Heart left ventricle (tissue), 16 donors: ENCODE measurements at places on chromosomes 5 and 9. TPM values are rescaled to one million over a fixed set of nuclear protein-coding genes. Genes with fewer than 3 reads are reported as not detected.

GRCh38 chr5:74241751-74242140 lies 398.8 kb downstream of the ENC1 start:
- no peak for DNase-seq

PCDHA12 gene
- total RNA-seq, result not detected

PDZD2 gene
- total RNA-seq, result 89.6 TPM

GRCh38 chr9:116812231-116813030 lies 125.3 kb downstream of the TRIM32 start:
- DNase-seq, result no peak

SLC36A2 gene
- not detected for total RNA-seq

GRCh38 chr5:148145916-148146315 lies 22.4 kb upstream of the SPINK14 start:
- no peak for DNase-seq

DNA sequence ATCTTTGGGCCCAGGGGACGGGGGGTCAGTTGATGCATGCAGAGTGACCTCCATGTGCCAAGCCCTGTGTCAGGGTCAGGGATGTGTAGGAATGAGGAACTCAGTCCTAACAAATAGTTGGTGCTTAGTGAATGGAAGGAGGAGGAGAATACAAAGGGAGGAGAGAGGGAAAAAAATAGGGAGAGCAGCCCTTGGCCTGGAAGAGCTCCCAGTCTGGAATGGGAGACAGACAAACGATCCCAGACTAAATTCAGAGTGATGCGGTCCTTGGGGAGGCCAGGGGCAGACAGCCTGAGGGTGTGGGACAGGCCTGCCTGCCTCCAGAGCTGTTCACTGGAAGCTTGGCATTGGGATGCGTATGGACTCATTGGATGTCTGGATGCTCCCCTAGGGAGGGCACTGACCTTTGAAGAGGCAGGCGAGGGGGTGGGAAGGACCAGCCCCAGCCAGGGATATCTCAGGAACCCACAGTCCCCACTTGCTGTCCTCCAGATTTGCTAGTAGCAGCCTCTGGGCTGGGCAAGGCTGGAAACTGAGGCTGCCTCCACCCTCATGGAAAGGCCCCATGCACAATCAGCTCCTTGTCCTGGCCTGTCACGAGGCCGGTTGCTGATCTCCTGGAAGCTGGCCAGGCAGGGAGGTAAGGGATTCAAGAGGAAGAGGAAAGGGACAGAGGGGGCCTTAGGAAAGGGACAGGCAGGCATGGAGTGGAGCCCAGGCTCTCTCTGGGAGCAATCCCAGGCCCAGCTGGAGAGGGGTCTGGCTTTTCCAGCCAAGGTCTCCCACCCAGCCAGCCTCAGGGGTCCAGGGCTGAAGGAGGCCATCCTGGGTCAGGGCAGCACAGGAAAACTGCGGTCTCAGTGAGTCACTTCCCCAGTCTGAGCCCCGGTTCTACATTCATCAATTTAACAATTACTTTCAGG lies 69.0 kb upstream of the GGTA1 start:
- peak; percentile 81 for DNase-seq

DNA sequence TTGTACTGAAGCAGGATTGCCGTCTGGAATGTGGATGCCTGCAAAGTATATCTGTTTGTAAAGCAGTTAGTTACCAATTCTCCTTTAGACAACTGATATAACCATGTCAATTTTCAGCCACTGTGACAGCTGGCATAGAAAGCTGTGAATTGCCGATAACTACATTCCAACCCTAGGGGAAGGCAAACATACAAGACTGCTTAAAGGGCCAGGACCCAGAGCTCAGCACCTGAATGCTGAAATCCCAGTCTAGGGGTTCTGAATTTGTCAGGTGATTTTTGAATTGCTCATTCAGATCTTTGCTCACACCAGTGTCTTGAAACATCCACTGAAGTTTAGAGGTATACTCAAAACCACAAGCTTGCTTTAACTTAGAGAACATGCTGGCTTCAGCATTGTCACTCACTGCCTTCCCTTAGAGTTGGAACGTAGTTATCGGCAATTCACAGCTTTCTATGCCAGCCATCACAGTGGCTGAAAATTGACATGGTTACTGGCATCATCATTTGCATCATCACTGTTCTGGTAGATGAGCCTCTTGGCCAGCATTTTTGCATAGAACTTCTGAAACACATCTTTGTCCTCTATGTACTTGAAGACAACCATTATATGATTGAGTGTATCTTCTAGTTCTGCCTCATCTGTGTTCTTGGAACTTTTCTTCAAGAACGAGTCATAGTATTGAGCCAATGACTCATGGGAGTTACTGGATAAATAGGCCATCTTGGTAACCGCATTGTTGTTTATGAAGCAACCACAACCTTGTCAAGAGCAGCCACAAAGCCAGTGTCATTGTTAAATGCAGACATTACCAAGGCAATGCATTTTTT lies 82.1 kb downstream of the CCDC192 start:
- DNase-seq, result no peak

- no peak for DNase-seq
Measured at GRCh38 chr5:85647349-85648127, 970.2 kb upstream of the COX7C start.

DNA sequence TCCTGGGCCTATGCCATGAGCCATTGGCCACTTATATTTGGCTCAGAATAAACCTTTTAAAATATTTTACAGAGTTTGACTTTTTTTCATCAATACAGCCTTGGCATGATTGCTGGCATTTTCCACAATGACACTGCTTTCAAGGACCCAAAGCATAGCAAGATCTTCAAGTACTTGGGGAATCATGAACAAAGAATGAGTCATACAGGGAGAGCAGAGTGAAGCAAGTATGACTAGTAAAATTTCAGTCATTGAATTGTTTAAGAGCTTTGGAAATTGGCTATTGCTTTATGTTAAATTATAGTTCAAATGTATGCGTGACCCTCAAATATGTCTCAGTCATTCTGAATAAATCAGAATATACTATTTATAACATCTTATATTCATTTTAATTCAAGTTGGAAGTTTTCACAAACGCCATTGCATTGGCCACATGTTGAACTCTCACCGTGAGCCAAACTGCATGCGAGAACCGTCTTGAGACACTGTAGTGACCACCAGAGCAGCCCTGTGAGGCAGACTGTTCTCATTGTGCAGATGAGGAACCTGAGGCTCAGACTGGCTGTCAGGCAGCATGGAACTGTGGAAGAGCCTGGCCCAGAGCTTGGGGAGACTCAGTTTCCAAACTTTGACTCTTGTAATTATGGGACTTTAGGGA lies 52.9 kb downstream of the GDNF start:
- DNase-seq, result no peak

AGXT2 gene
- total RNA-seq, result not detected

- DNase-seq, result no peak
Measured at GRCh38 chr5:18067615-18068014, 433.4 kb downstream of the TAF11L14 start.

DNA sequence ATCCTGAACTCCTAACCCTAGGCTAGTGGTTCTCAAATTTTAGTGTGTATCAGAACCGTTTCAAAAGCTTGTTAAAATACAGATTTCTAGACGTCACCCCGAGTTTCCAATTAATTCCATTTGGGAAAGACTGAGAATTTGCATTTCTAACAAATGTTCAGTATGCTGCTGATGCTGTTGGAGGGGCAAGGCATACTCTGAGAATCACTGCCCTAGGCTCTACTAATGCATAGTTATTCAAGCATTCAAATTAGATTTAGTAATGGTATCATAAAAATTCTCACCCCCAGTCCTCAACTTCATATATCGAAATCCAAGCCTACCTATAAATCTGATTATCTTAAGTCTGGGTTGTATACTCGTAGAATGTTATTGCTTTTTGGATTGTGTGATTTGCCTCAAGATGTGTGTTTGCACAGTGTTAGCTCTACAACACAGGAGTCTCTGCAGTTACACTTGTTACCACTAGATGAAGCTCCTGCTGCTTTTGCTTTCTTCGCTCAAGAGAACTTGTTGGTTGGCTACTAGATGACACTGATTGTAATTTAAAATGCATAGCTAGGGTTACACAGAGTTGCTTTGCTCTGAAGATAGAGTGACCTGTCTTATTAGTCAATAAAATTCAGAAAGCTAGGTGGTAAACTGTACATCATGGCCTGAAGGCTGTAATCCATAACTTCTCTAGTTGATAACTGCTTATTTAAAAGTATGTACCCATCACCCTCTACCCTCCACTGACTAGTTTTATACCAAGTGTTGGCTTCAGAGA lies 7.5 kb upstream of the ERAP2 start:
- no peak for DNase-seq

GRCh38 chr5:90530736-90531487 lies 1.5 kb upstream of the LYSMD3 start:
- no peak for DNase-seq

DNA sequence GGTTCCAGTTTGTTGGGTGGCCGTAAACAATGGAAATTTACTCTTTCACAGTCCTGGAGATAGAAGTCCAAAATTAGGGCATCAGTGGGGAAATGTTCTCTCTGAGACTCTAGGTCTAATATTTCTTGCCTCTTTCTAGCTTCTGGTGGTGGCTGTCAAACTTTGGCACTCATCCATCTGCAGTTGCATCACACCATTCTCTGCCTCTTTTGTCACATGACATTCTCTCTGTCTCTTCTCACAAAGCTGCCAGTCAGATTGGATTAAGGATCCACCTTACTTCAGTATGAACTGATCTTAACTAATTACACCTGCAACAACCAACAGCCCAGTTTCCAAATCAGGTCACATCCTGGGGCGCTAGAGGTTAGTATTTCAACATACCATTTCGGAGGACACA lies 222.9 kb upstream of the FTMT start:
- no peak for DNase-seq

CBY3 gene
- not detected for total RNA-seq

BTNL8 gene
- total RNA-seq, result not detected

DNA sequence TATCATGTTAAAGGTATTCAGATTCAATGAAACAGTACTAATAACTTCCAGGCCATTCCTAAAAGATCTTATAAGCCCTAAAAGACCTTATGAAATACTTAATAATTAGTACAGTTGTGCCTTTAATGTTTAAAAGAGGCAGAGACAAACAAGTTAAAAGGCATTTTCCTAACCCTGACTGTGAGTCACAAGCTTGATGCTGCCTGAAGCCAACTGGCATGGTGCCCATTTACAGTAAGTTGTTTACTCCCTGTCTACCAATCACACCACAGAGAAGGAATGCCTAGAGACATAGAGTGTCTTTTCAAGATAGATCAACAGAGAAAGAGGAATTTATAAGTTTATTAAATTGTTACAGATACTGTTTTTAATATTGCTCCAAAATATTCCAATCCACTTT lies 47.8 kb downstream of the NR3C1 start:
- peak; percentile 75 for DNase-seq
